ENCODE measurements at places on chromosomes 12 and 14.

GRCh38 chr14:105473677-105474482 is 741 bp upstream of the CRIP2 start:
- no peak for DNase-seq

- no peak for DNase-seq
Observed at GRCh38 chr14:36454599-36455240, 65.3 kb downstream of the NKX2-1 start.

DNA sequence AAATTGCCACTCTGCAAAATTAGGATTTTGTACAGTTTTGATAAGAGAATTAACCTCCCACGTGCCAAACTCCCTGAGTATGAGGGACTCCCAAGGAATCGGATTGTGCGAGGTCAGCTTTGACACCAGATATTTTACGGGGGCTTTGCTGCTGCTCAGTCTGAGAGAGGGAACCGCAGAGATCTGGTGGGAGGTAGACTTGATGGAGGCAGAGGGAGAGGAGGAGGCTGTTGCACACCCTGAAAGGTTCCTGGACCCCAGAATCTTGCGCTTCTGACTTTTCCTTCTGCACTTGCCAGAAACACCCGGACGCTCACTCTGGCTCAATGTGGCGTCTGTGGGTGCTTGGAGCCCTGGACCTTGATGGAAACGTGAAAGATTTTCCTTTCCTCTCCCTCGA is 83.9 kb downstream of the PAPOLA start:
- DNase-seq = no peak

- DNase-seq = no peak
Observed at GRCh38 chr12:31525496-31526157, 65.3 kb downstream of the DENND5B start.

GRCh38 chr14:89036371-89036770 is 211.9 kb downstream of the TTC8 start:
- DNase-seq = no peak

DNA sequence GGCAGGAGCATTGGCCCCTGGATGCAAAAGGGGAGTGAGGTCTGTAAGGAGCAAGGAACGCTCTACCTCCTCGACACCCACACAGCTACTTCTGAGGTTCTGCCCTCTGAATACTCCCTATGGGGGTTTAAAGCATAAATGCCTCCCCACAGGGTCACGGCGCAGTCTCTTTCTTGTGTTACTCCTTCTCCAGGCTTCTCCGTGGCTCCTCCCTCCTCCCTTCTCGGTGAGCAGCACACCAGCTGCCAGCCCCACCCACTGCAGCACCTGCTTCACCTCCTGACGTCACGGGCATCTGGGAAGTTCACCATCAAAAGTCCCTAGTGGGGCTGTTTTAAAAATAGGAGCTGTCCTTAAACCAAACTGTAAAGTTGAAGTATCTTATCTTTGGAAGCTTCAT is 67.3 kb downstream of the SPTB start:
- DNase-seq = no peak

DNA sequence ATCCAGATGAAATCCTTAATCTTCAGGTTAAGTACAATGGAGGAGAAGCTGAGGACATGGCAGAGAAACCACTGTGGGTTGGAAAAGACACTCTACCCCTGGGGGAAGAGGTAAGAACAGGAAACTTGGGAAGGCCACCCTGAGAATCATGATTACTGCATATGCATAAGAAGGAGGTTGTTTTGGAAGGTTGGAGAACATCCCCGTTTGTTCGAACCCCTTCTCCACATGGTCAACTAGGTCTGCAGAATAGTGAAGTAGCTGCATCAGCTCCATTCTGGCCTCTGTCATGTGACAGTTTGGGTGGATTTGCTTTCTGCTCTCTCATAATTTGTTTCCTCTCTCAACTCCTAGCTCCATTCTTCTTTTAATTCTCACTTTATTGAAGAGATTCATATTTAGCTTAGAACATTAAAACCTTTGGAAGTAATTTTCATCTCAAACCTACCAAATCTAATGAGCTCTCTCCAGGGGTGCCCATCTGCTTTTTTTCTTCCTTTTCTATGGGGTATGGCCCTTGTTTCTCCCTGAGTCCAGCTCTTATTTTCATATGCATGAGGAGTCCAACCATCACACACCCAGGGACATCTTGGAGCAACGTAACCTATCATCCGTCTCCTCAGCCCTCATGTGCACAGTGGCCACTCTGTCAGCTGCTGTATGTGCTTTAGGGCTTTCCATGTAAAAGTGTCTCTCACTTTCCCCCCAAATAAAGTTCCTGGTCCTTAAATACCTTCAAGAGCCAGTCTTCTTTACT is 820.3 kb downstream of the TMEM121 start:
- DNase-seq = no peak

DNA sequence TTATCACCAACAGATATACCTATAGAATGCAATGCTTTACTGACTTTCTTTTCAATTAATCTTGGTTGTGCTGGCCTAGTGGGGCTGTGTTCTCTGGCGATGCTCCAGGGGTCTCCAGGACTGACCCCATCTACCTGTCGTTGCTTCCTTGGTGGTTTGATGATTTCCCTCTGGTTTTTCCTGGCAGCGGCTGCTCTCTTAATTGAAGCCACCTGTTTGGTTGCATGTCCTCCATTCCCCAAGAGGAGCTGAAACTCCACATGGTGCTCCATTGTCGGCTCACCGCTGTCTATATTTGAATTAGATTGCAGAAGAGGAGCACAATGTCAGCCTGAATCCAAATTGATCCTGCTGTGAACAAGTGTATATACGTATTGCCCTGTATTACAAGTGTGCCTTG is 7.1 kb upstream of the IFNG-AS1 start:
- no peak for DNase-seq

- no peak for DNase-seq
Observed at GRCh38 chr12:69602954-69603353, 7.8 kb downstream of the LRRC10 start.

GRCh38 chr12:121781484-121781997 is 11.9 kb downstream of the RHOF start:
- DNase-seq = no peak

- no peak for DNase-seq
Observed at GRCh38 chr12:78081590-78082314, 251.1 kb downstream of the NAV3 start.

DNA sequence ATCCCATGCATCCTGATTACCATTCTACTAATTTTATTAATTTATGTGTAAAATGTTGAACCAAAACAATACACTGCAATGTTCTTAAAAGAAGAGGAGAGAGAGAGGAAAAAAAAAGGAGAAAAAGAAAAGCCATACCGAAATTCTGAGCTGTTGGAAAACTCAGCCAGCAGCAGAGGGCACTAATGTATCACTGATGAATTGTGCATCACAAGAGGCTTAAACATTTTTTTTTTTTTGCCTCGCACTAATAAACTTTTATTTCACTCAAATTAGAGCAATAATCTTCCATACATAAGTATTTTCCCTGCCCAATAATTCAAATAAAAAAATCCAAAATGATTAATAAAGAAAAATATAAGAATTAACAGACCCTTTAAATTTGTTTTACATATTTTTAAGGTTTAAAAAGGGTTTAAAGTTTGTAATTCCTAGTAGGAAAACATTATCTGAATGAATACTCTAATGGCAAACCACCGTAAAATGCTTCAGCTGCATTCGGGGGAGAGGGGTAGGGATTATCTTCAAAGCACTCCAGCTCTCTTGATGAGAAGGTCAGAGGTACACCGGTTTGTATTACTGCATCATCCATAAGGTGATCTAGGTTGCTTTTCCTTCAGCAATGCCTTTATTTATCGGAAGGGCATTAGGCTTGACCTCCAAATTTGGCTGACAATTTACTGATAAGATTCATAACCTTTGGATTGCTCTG is 41.9 kb downstream of the ATP23 start:
- peak; percentile 48 for DNase-seq

- DNase-seq = no peak
Observed at GRCh38 chr12:27539191-27539631, 15.2 kb downstream of the PPFIBP1 start.

DNA sequence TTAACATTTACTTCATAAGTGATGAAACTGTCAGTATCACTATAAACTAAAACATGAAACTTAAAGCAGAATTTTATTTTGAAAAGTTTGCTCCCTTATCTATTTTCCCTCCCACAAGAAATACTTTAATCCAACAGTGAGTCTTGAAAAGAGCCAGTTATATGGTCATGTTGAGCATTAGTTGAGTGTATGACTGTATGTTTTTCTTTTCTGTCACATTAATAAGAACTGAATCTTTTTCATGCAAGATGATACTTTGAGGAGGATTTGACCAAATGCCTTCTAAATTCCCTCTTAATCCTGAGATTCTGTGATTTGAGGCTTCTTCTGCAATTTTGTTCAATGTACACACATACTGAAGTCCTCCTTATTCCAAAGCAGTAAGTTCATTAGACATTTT is 33.7 kb upstream of the YARS2 start:
- no peak for DNase-seq

DNA sequence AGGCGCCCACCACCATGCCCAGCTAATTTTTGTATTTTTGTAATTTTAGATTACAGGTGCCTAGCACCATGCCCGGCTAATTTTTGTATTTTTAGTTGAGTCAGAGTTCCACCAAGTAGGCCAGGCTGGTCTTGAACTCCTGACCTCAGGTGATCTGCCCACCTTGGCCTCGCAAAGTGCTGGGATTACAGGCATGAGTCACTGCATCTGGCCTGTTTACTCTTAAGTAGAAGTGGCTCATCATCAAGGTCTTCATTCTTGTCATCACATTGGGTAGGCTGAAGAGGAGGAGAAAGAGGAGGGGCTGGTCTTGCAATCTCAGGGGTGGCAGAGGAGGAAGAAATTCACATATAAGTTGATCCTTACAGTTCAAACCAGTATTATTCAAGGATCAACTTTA is 152.4 kb upstream of the ATP2B1 start:
- DNase-seq = no peak

- no peak for DNase-seq
Observed at GRCh38 chr14:72708708-72709475, 185.0 kb downstream of the DPF3 start.

DNA sequence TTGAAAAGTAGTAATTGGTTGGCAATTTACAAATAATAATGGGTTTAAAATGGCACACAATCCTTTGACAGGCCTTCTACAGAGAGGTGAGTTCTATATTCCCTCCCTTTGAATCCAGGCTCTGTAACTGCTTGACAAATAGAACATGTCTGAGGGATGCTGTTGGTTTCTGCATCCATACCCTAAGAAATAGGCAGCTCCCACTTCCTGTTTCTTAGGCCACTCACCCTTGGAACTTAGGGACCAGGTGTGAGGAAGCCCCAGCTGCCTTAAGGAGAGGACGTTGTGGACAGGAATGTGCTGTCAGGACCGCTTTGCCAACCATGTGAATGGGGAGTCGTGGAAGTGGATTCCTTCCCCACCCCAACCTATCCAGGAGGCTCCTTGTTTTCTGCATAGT is 59.4 kb downstream of the LMNTD1 start:
- DNase-seq = no peak

- no peak for DNase-seq
Observed at GRCh38 chr12:83199069-83199468, 512.4 kb downstream of the TMTC2 start.

DNA sequence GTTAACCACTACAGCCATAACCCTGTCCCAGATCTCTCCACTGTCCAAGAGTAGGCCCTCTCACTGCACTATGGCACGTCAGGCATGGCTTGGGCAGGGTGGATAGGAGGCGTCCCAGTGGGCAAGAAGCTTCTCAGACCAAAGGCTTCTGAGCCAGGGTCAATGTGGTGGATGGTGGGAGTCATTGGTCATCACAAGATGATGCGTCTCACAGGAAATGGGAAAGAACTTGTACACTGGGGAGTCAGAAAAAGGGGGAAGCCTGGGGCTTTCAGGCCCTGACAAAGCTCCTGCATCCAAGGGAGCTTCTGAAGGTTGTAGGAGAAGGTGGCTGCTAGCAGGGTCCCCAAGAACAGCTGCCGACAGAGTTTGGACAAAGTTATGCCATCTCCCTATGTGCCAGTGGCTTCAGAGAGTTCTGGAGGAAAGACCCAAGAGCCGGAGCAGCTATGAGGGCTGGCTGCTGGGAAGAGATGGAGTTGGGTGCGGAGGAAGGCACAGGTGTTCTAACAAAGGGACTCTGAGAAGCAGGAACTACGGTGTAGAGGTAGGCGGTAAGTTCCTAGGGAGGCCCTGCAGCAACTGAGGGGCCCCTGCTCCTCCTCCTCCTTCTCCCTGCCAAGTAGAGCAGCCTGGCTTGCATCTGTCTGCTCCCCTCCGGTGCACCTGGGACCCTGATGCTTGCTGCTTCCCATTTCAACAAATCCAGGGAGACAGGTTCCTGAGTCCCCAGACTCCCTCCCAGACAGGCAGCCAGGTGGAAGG is 81.1 kb downstream of the ARL6IP4 start:
- DNase-seq = no peak

GRCh38 chr12:3455312-3455711 is 35.7 kb upstream of the PRMT8 start:
- DNase-seq = no peak

- DNase-seq = no peak
Observed at GRCh38 chr12:115598871-115599811, 678.4 kb downstream of the MED13L start.

- DNase-seq = no peak
Observed at GRCh38 chr14:96920820-96921219, 123.6 kb downstream of the VRK1 start.

DNA sequence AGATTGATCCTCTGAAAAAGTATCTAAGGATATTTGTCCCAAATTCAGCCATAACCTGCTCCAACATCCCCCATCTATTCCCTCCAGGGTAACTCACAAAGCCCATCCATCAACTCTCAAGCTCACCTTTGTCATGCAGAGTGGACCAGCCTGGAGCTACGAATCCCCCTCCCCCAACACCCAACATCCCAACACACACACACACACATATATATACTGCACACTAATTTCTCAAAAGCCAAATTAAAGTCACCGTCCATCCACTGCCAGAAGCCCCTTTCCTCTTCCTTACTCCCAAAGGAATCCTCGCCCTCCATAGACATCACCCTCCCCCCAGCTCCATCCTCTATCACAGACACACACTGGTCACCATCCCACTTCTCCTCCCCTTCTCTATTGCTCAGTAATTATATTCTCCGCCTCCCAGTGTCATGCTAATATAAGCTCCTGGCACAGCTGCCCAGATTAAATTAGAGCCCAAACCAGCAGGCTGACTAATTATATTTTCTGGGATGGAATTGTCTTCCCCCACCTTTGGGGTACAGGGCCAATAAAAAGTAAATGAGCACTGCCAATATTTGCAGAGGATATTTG is 13.5 kb upstream of the TESPA1 start:
- DNase-seq = no peak

DNA sequence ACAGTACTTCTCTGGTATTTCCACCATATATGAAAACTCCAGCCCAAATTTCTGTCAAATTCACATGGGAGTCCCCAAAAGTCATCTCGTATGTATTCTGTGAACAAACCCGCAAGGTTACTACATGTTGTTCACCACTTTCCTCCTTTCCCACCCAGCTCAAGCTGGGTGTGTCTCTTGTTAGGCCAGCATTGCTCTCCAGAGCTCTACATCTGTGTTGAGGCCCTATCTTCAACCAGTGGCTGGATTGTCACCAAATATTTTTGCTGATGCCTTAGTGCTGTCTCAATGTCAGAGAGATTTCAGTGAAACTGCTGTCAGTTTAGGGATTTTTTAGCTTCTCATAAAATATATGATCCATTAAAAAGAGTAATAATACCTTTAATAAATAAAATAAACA is 230.9 kb downstream of the BTG1 start:
- no peak for DNase-seq

GRCh38 chr12:8038659-8039114 is 6.2 kb downstream of the FOXJ2 start:
- DNase-seq = no peak
